ENCODE measurements at places on chromosomes 3 and 15. TPM values are rescaled to one million over a fixed set of nuclear protein-coding genes. Genes with fewer than 3 reads are reported as not detected.

Gene PCLAF
- 42.2 TPM for polyA plus RNA-seq

Gene GLCE
- polyA plus RNA-seq: 38.9 TPM

Gene VGLL3
- 5.5 TPM for polyA plus RNA-seq

Gene TMCC1
- polyA plus RNA-seq: 24.5 TPM

Gene LSAMP
- polyA plus RNA-seq: 15.0 TPM

Gene CTXN2
- polyA plus RNA-seq: 0.10 TPM

Gene C2CD4A
- polyA plus RNA-seq: 0.16 TPM

Gene NLGN1
- 2.8 TPM for polyA plus RNA-seq

Gene ESYT3
- 1.0 TPM for polyA plus RNA-seq

Gene COLQ
- polyA plus RNA-seq: 13.5 TPM

Gene RTP1
- not detected for polyA plus RNA-seq

Gene GNAT1
- polyA plus RNA-seq: not detected

Gene DUOXA2
- not detected for polyA plus RNA-seq

Gene IQCF5
- polyA plus RNA-seq: not detected

Gene TMC3
- polyA plus RNA-seq: 0.08 TPM

Gene DPPA2
- 1.2 TPM for polyA plus RNA-seq

Gene FAM3D
- 0.82 TPM for polyA plus RNA-seq

Gene FSIP1
- 1.6 TPM for polyA plus RNA-seq

Gene DGKG
- 0.66 TPM for polyA plus RNA-seq

Gene ROBO2
- polyA plus RNA-seq: 102 TPM

Gene PLIN1
- 2.0 TPM for polyA plus RNA-seq

Gene LYZL4
- not detected for polyA plus RNA-seq

Gene AMIGO3
- 2.5 TPM for polyA plus RNA-seq

Gene ECE2
- 0.08 TPM for polyA plus RNA-seq

Gene NUDT16
- polyA plus RNA-seq: 44.4 TPM

Gene FBXW12
- polyA plus RNA-seq: 0.76 TPM

Gene COL7A1
- 13.8 TPM for polyA plus RNA-seq

Gene SPTBN5
- 2.2 TPM for polyA plus RNA-seq

Gene MESP1
- 1.8 TPM for polyA plus RNA-seq

Gene NTRK3
- polyA plus RNA-seq: 16.6 TPM

Gene HOMER2
- polyA plus RNA-seq: 35.5 TPM

Gene LINGO1
- 16.2 TPM for polyA plus RNA-seq

Gene GP9
- polyA plus RNA-seq: 0.81 TPM

Gene ZBED2
- polyA plus RNA-seq: 0.37 TPM

Gene CPA3
- 0.64 TPM for polyA plus RNA-seq

Gene C3orf80
- polyA plus RNA-seq: 0.31 TPM

Gene SPESP1
- 5.0 TPM for polyA plus RNA-seq

Gene ERICH6
- polyA plus RNA-seq: 0.69 TPM

Gene GPR149
- polyA plus RNA-seq: not detected

Gene BNC1
- 0.08 TPM for polyA plus RNA-seq

Measured in left renal cortex interstitium (tissue), 4 donors.